ENCODE measurements at places on chromosomes 4 and X.
A peak's percentile ranks its signal among the peaks of the same experiment; 100 is the strongest.

- peak; percentile 28 for DNase-seq
Measured at GRCh38 chrX:53239474-53239873, 14.5 kb upstream of the KDM5C start.

DNA sequence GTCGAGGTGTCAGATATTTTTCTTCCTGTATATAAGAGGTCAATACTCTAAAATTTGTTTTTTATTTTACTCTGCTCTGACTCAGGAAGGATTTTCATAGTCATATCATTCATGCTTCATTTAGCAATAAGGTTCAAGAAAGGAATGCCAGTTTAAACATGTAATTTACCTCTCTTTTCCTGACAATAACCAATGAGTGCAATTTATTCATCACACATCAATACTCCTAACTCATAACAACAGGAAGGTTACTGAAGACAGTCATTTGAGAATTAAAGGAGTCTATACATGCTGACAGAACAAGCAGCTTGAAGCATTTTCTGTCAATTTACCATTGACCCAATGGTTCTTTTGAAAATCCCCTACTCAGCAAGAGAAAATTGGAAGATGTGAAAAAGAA, 190.3 kb upstream of the RPS6KA3 start:
- DNase-seq, result no peak

DNA sequence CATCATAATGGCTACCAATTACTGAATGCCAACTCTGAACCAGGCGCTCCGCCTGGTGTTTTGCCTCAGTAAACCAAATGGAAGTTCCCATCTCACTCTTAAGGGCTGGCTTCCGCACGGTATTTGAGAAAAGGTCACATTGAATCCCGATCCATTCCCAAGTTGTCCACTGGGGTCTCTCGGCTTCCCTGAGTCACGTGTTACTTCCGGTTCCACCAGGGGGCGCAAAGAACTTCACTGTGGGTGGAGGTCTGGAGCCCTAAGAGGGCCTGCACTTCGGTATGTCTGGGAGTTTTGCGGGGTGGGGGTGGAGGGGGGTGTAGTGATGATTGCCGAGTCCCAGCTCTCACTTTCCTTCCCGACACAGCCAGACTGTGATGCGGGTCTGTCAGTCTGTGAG, 13.4 kb upstream of the NHS start:
- peak; percentile 1 for DNase-seq

DNA sequence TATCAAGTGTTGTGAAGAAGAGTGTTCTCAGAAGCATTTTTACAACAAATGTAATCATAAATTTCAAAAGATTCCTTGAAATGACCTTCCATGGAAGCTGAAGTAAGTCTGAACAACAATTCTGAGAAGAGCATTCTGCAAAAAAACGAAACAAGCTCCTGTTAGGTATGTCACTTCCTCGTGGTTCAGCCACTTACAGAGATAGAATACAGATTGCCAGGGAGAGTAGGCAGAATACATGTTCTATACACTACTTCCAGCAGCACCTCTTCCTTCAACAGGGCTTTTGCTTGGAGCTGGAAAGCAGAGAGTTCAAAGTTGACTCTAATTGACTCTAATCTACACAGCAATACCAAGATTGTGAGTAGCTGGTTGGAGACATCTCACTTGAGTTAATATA, 274.5 kb downstream of the ADGRA3 start:
- no peak for DNase-seq

DNA sequence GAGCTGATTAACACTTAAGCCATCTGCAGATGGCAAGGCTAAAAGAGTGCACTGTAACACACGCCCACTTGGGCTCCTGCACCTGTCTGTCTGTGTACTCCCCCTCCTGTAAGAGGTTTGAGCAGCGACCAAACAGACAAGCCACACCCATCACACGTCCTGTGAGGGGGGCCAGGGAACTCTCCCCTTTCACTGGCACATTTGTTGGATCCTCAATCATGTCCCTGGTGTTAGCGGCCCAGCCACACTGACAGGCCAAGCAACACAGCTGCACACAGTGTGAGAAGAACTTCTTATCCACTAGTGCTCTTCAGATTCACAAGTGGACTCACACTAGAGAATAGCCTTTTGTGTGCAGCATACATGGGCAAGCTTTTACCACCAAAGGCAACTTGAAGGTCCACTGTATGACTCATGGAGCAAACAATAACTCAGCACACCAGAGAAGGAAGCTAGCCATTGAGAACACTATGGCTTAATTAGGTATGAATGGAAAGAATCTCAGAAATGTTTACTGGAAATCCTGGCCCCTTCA, 29.1 kb upstream of the UTP14A start:
- DNase-seq, result no peak

GRCh38 chr4:15586066-15586465, 69.1 kb downstream of the FBXL5 start:
- DNase-seq, result no peak

DNA sequence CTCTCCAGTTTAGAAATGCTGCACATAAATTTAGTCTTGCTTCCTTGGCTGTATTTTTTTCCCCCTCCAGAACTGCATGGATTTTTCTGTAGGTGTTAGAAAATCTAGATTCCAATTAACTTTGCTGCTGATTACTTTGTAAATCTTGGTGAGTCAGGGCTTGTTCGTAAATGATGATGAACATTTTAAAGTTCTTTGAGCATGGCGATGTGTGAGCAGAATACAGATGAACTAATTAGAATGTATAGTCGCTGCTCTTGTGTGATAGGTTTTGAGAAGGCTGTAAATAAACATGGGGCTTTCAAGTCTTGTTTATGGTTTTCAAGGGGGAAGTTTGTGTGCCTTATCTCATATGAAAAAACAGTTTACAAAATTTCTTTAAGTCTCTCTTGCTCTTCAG, 23.3 kb downstream of the LIMCH1 start:
- DNase-seq, result no peak

DNA sequence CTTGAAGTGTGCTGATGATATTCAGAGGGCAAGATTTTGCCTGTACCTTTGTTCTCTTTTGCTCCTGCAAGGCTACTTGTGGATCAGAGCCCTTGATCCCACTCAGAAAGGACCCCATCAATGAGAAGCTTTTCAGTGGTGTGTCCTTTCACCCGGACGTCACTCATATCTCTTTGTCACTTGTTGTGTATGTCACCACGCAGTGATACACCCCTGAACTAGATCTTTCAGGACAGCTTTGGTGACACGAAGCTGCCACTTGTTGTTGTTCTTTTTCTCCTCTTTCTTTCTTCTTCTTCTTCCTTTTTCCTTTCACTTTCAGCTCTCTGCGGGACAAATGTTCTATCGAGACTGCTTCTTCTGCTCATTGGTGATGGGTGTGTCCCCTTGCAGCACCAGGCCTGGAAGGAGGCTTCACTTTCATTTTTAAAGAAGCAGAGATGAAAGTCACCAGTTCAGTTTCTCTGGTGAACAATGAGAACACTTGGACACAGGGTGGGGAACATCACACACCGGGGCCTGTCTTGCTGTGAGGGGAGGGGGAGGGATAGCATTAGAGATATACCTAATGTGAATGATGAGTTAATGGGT, 83.6 kb downstream of the NBDY start:
- peak; percentile 72 for DNase-seq

- DNase-seq, result no peak
Measured at GRCh38 chrX:2697306-2697705, 6.2 kb downstream of the CD99 start.

DNA sequence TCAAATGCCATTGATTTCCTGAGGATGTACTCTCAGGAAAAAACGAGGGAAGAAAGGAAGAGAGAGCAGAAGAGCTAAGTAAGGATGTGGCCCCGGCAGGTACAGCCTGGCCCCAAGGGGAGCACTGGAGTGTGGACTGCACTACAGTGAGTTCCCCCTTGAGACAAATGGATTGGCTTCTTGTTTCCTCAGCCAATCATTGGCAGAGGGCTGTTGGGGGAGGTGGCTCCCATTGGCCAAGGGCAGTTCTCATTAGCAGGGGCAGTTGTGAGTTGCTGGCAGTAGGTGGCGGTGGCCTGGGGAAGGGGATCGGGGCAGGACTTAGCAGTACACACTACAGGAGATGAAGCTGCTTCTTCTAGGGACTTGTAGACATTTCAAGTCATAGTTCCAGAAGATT, 24.1 kb upstream of the OCIAD2 start:
- no peak for DNase-seq

DNA sequence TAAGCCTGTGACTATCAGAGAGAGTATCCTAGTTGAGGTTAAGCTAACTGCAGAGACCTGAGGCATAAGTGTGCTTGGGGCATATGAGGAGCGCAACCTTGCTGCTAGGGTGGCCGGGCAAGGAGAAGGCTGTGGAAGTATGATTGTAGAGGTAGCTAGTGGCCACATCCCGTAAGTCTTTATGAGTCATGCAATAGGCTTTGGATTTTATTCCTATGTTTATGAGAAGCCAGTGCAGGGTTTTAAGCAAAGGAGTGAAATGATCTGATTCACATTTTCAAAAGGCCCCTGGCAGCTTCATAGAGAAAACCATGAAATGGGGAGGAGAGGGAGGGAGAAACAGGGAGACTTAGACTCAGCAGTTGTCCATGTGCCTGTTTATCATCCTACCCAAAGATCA, 92.1 kb upstream of the WDFY3 start:
- no peak for DNase-seq

DNA sequence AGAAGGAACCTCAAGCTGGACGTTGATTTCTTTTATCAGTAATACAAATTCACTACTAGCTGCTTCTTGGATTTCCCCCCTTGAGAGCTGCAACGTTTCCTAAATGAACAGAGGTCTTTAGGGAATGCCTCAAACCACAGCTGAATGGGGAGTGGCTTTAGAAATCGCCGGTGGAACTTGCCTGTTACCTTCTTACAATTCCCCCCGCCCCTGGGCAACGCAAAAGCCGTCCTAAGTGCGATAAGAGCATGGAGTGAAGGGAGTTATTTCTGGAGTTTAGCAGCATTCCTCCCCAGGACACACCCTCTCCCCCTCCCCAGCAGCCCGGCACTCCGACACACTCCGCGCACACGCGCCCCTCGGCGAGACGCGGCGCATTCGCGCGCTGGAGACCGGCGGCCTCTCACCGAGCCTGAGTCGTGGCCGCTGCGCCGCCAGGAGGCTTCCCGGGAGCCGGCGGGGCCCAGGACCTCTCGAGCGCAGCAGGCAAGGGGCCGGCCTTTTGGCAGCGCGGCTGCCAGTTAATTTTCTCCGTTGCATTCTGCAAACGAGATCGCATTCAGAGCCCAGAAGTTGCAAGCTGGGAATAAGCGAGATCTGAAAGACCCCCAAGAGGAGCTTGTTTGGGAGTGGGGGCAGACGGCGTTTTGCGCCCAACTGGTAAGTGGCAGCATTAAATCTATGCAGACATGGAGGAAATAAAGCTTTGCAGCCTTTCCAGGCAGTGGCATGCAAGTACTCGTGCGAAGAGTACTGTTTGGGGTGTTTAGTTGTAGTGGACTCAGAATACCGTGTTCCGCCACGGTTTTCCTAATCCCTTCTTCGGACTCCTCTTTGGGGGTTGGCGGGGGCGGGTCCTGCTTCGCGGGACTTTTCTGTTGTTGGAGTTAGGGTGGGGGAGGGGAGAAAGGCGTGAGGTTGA, 134.7 kb downstream of the PALLD start:
- no peak for DNase-seq

DNA sequence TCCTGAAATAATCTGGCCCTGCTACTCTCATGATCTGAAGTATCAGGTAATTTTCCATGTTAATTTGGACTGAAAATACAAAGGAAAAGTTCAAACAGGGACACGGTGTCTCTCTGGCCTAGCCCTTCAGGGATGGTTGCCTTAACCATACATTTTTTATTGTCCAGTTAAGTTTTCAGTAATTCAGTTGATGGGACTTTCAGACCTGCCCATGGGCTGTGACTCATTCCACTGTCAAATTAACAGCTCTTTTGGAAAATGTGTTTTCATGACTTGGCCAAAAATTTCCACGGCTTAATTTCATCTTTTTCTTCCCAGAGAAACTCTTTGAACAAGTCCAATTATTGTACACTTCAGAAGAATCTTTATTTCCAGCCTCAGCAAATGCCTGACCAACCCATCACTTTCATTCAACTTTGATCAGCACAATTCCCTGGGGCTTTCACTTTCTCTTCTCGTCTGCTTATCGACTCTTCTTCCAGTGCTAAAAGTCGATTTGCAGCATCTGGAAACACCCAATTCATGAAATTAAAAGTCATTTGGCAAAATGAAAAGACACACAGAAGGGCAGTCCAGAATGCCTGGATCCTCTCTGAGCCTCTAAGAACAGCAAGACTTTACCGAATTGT, 293.9 kb downstream of the RAB28 start:
- DNase-seq, result no peak

DNA sequence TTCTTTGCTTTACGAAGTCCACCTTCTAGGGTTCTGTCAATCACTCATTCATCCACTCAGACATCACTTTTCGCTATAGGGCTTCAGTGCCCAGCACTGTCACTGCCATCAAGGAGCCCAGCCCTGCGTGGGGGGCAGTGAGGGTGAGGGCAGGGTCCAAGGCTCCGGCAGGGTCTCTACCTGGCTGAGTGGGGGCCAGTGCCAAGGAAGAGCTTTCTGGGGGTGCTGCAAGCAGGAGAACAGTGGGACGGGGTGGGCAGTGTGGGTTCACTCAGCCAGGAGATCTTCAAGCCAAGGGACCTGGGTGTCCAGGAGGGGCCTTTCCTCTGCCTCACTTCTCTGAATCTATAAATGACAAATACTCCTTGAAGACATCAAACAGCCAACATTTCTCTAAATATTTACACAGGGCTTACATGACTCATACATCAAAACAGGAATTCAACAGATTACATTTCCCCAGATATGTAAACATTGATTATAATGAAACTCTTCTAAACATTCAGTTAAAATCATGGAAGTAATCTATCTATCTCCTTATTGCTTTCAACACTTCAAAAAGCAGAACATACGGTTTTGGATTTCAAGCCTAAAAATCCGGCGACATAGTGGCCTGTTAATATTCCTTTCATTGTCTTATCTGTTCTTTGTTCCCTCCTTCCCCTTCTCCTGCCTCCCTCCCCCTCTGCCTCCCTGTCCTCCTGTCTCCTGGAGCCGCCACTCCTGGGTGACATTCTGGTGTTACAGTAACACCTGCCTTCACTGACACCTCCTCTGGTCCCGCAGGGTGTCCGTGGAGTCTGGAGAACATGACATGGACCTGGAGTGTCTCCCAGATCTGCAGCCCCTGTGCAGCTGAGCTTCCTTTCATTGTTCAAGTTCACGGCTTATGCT, 94.4 kb upstream of the ADRA2C start:
- DNase-seq, result no peak

GRCh38 chrX:43560247-43560946, 95.7 kb upstream of the MAOA start:
- no peak for DNase-seq

GRCh38 chr4:8108261-8108660, 50.4 kb downstream of the ABLIM2 start:
- DNase-seq, result no peak

DNA sequence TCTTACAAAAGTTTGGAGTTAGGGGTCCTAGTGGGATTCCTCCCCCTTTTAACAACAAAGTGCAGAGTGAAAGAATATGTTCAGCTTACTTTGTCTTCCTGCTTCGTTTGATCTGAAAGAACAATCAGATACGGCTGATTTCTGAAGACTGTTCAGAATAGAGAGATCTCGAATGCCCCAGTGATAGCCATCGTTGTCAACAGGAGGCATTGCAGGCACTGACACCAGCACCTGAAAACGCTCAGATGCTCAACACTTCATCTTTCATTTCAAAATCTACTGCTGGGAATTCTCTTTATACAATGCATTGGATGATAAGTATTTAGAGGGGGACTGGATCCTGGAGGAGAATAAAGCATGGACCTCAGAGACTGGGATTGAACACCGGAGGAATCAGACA, 186.3 kb upstream of the TENM3 start:
- DNase-seq, result no peak
